Glomerular endothelial cell (primary cell): ENCODE measurements at places on chromosomes 7 and 10. TPM values are rescaled to one million over a fixed set of nuclear protein-coding genes. Genes with fewer than 3 reads are reported as not detected.

DNA sequence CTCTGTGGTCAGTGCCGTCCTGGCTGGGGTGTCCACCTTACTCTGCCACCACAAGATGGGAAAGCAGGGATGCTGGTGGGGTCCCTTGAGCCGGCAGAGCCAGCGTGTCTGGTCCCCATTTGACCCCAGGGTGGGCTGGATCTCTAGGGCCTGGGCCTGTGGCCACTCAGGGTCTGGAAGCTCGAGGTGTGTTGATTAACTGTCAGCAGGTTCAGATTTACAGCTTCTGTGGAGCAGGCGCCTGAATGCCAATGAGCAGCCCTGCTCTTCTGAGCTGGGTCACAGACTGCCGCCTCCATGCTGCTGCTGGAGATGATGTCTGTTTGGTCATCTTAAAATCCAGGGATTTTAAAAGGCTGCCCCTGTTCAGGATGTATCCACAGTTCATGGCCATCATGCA, 11.3 kb upstream of the DPYSL4 start:
- no peak for DNase-seq

DNA sequence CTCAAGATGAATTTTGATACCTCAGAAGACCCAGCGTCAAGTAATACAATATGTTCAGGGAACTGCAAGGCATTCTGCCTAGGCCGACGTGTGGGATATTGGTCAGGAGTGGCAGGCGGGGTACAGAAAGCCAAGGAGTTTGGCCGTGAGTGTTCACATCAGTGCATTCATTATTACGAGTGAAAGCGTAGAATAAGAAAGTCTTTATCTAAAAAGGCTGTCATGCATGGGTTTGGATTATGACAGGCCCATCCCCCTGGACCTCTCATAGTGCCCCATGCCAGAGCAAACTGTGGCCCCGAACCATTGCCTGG, 7.5 kb downstream of the AIMP2 start:
- DNase-seq, result no peak

The C10orf67 gene
- not detected in 2 replicates for total RNA-seq

DNA sequence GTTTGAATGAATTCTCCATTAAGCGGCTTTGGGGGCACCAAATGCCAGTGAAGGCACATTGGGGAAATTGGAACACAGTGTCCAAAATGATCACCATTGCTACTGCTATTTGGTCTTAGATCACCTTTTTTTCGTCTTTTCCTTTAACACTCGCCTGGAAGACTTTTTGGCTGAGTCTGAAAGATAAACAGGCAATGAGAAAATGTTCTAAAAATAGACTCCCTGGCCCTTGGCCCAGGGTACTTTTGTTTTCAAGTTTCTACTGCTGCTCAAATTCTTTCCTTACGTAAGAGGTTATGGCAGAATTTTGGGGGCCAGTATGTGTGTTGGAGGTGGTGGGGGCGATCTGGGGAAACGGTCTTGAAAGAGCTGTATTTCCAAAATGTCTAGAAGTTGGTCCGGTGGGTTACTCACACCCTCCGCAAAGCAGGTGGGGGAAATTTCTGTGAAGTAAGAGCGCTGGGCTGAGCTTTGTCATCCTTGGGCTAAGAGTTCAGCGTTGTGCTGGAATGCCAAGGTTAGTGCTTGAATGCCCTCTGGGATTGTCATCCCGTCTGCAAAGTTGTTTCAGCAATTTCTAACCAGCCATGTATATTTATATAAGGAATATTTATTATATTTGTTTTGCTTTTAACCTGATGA, 1.3 kb upstream of the ITPRIP start:
- DNase-seq, result no peak

DNA sequence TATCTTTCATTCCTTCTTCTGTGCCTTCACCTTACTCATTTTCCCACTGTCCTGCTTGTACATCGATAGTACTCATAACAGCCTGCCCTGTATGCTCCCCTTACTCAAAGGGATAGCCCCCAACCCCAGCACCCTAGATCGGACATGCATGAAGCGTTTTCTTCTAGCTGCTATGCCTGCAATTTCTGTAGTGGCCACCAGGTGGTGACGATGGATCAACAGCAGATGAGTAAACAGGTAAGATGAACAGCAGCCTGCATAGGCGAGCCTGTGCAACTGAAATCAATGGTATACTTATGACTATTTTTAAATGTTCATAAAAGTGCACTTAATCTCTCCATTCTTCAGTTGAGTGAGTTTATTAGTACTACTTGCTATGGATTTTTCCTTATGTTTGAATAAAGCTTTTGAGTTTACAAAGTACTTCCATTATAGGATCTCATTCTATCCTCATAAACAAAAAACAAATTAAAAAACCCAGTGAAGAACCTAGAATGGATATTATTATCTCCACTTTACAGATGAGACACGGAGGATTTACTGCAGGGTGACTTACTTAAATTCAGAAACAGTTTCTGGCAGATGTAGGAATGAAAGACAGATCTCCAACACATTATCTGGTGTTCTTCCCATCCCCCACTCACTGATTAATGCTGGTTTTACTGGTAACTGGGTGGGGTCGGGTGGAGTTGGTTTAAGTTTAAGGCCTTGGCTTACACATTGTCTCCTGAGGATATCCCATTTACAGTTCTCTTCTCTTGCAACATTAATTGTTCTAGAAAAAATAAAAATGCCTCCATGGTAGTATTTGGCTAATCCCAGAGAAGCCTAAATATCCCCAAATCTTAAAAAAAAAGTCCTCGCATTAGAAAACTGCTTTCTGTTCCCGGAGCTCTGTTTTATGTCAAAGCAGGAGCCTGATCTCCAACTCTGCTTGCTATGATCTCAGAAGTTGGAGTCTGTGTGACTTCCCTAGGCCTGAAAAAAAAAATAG, 222.1 kb downstream of the GLI3 start:
- DNase-seq, result no peak

DNA sequence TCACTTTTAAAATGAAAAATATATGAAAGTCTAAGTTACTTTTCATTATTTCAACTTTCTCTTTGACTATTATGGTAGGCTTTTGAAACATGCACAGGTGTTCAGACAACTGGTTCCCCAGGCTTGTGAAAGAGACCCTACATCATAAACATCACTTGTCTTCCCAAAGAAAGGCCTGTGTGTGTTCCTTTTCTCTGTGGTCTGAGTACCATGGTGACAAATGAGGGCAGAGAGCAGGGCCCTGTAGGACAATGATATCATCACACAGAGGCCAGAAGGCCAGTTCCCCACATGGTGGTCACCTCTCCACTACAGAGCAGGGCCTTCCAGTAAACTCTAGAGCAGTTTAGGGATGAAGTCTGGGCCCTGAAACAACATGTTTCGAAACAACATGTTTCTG, 288.8 kb downstream of the USP6NL start:
- no peak for DNase-seq

The ZEB1 gene
- 61.0 and 105 TPM in 2 replicates for total RNA-seq

The CUBN gene
- total RNA-seq, result 1.9 and 2.1 TPM in 2 replicates

DNA sequence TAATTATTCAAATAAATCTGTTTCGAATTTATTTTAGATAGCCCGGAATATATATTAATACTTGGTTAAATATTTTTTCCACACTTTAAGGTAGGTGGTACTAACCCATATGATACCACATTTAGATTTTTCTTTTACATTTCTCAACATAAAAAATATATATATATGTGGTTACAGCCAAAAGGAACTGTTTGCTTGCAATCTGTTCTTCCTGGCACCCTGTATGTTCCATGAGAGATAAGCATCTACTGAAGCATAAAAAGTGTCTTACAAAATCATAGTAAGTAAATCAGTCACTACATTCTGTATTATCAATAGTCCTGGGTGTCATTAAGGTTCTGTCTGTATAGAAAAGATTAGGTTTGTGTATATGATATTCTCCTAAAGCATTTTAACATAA, 726.8 kb downstream of the GRM8 start:
- no peak for DNase-seq

GRCh38 chr7:149854611-149855360, 16.6 kb downstream of the ZNF862 start:
- no peak for DNase-seq

GRCh38 chr7:47477191-47478016, 104.5 kb downstream of the TNS3 start:
- no peak for DNase-seq

GRCh38 chr10:81920213-81920829, 45.3 kb downstream of the NRG3 start:
- no peak for DNase-seq

DNA sequence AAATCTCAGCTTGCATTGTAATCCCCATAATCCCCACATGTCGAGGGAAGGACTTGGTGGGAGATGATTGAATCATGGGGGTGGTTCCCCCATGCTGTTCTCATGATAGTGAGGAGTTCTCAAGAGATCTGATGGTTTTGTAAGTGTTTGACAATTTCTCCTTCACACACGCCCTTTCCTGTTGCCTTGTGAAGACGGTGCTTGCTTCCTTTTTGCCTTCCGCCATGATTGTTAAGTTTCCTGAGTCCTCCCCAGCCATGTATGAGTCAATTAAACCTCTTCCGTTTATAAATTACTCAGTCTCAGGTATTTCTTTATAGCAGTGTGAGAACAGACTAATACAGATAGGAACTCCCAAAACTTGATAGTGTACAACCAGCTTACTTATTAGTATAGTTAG, 98.6 kb downstream of the CREM start:
- DNase-seq, result peak; percentile 89

The CYP2C18 gene
- total RNA-seq, result not detected in 2 replicates

DNA sequence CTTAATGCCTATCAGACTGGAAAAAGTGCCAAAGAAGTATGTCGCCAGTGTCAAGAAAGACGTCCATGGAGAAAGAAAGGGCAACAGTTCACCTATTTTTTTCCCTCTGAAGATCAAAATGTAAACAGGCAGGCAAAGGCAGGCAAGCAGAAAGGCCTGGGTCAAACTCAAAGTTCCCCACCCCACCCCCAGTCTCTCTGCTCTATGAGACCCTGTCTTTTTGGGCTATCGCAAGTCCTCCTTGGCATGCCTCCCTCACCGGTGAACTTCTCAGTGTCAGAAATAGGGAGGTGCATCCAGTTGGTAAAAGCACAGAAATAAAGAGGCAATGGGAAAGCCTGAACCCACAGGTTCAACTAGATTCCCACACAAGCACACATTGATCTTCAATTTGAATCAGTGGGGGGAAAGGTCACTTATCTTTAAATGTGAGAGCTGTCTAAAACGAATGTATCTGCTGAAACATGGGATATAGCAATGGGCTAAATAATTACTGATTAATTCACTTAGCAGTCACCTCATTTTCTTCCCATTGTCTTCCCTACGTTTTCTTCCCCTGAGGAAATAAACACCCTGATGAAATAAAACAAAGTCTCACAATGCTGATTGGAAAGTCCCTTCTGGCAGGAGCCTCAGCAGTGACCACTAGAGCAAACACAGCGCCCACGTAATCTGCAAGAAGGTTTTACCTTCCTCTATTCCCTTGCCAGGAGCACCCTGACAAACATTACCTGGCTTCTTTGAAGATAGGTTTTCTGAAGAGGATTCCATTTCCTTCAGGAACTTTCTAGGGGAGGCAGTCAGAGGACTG, 31.1 kb downstream of the JAZF1 start:
- DNase-seq, result no peak

The LIPK gene
- total RNA-seq, result not detected in 2 replicates

DNA sequence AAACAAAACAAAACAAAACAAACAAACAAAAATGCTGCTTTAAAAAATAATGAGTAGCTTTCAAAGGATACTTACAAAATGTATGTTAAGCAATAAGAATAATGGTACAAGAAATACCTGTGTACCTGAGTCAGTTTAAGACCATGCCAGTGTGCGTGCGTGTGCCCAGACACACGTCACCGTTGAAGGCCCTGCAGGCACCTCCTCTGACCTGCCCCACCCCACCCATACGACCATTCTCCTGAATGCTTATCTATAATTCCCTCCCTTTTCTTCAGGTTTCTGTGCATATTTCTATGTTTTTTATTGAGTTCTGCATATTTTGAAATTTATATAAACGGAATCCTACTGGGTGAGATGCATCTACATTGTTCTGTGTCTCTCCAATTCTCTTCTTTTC, 374.2 kb upstream of the KLF6 start:
- DNase-seq, result no peak

- no peak for DNase-seq
Measured at GRCh38 chr10:50232261-50232639, 19.1 kb downstream of the ASAH2 start.

DNA sequence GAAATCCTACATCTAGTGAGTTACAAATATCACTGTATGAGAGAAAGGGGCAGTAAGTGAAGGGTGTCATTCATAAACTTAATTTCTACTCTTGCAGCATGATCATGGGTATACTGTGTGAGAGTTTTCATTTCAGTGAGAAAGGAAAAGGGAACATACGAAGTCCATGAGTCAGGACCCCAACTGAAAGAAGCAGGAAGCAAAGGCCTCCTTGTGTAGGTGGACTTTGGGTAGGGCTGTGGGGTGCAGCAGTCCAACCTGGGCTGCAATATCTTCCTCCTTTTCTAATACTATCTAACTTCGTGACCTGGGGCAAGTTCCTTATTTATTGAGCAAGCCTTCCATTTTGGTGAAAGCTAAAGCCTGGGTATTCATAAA, 248.2 kb upstream of the TCF7L2 start:
- no peak for DNase-seq

DNA sequence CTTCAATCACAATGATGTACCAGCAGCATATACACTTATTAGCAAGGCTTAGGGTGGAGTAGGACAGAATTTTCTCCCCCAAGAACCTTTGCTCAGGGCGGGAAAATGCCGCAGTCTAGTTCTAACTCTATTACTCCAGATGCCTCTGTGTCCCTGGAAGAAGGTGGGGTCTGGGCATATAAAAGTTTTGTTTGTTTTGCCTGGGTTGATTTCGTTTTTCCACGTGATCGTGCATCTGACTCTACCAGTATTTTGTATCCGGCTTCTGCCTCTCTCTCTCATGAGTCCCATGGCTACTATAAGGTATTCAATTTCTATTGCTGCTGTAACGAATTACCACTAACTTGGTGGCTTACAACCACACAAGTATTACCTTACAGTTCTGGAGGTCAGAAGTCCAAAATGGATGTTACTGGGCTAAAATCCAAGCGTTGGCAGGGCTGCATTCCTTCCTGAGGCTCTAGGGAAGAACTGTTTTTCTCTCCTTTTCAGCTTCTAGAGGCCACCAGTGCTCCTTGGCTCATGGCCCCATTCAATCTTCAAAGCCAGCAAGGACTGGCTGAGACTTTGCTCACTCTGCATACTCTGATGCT, 181.2 kb upstream of the PRSS58 start:
- DNase-seq, result no peak

The ITGB8 gene
- total RNA-seq, result 6.3 and 13.9 TPM in 2 replicates

GRCh38 chr7:70457883-70458680, 673.9 kb upstream of the GALNT17 start:
- no peak for DNase-seq

DNA sequence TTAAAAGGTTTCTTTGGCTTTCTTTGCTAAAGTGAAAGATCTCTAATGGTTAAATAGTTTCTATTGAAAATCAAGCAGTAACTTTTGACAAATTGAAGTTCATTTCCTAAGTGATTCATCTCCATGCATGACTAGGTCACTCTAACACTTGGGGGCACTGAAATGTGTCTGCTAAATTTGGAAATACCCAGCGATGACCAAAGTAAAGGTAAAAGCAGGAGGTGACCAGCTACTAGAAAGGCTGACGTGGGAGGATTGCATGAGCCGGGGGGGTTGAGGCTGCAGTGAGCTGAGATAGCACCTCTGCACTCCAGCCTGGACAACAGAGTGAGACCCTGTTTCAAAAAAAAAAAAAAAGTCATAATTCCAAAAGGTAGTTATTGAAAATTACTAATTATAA, 111.8 kb upstream of the GPR141 start:
- DNase-seq, result no peak
